ENCODE measurements at places on chromosomes 11 and 22. TPM values are rescaled to one million over a fixed set of nuclear protein-coding genes. Genes with fewer than 3 reads are reported as not detected.

RASL10A gene
- total RNA-seq, result 0.58 TPM

APLNR gene
- total RNA-seq, result not detected

CLDN5 gene
- total RNA-seq, result not detected

HOATZ gene
- total RNA-seq, result not detected

ASCL2 gene
- total RNA-seq, result 2.5 TPM

IGSF22 gene
- total RNA-seq, result 1.1 TPM

PDGFD gene
- not detected for total RNA-seq

APOBEC3B gene
- 3.4 TPM for total RNA-seq

EMID1 gene
- total RNA-seq, result not detected

SHISA8 gene
- 0.68 TPM for total RNA-seq

IL10RA gene
- 39.6 TPM for total RNA-seq

CSF2RB gene
- 0.14 TPM for total RNA-seq

ACR gene
- total RNA-seq, result not detected

SHANK2 gene
- not detected for total RNA-seq

SLC37A2 gene
- 0.47 TPM for total RNA-seq

EIF4G2 gene
- total RNA-seq, result 1,478 TPM

TMPRSS13 gene
- total RNA-seq, result 3.4 TPM

LRRC74B gene
- not detected for total RNA-seq

STK33 gene
- total RNA-seq, result 5.2 TPM

MEI1 gene
- 23.4 TPM for total RNA-seq

SERHL2 gene
- 2.3 TPM for total RNA-seq

ART1 gene
- not detected for total RNA-seq

DEFB131B gene
- not detected for total RNA-seq

Data from activated naive CD8-positive, alpha-beta T cell treated with anti-CD3 and anti-CD28 coated beads for 36 hours (primary cell).